HepG2 (cell line): ENCODE measurements at places on chromosomes 7 and 10. TPM values are rescaled to one million over a fixed set of nuclear protein-coding genes. Genes with fewer than 3 reads are reported as not detected.

GRCh38 chr10:50653142-50653541, 29.4 kb upstream of the SGMS1 start:
- H3K27me3 ChIP-seq = no peaks in the 10 kb centered on the region; the same call in 1 of the 2 replicates
- no peaks in the 10 kb centered on the region for H3K36me3 ChIP-seq
- no peak overlapping the region for H3K4me3 ChIP-seq
- no peak for DNase-seq

DNA sequence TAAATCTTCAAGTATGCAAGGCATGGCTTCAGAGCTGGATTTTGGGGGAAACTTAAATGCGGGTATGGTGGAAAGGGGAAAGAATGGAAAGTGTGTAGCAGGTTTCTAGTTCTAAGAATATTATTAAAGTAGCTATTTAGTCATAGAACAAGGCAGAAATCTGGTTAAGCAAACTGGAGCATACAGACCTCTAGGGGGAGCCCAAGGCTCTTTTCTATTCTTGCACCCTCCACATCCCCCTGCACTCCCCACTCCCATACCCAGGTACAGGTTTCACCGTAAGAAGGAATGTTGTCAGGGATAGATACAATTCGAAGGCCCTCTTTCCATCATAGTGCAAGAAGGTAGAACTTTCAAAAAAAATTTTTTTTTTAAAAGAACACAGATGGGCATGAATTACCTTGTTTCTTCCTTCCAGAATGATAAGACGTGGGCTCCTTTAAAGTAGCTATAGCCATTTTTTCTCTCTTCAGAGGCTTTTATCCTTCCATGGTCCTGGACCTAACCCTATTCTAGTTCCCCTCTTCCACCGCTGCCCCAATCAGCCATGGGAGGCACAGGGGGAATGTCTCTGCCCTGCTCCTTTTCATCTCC, 41.5 kb upstream of the SMIM30 start:
- H3K4me1 ChIP-seq = no peaks in the 10 kb centered on the region
- H3K36me3 ChIP-seq = no peaks in the 10 kb centered on the region
- no peaks in the 10 kb centered on the region for H3K27me3 ChIP-seq
- no peak overlapping the region for H3K27ac ChIP-seq

Gene NUTM2E
- 0.07 TPM in 1 of 2 replicates, not detected in the other for total RNA-seq

Gene ESYT2
- total RNA-seq = 26.0 and 37.3 TPM in 2 replicates

DNA sequence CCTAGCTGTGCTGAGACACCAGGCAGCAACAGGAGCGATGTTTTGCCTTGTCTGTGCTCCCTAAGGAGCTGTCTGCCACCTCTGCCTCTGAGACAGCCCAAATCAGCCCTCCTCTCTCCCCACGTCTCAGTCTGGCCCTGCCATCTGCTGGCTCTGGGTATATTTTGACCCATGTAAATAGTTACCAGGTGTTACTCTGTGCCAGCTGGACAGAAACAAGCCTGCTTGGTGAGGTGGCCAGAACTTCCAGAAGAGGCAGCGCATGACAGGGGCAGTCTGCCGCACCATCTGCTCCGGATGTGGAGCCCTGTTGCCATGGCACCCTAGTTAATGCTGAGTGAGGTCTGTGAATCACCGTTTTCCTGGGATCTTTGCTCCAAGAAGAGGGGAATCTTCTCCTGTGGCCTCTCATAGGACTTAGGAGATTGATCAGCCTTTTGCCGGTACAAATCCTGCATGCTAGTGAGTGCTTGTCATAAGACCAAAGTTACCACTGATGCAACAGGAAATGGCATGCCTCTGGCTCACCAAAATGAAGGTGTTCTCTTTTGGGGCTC, 31.8 kb downstream of the GSTO2 start:
- no peak overlapping the region for H3K4me3 ChIP-seq
- H3K4me1 ChIP-seq = peaks cover 47% of the 10 kb centered on the region
- H3K36me3 ChIP-seq = no peaks in the 10 kb centered on the region
- H3K27me3 ChIP-seq = peaks cover 28% of the 10 kb centered on the region; the same call in 2 of the 3 replicates
- no peak for DNase-seq
- no peak overlapping the region for H3K27ac ChIP-seq
